ENCODE measurements at places on chromosomes 5 and 9.
A peak's percentile ranks its signal among the peaks of the same experiment; 100 is the strongest.

GRCh38 chr9:129232839-129233591, 55.0 kb upstream of the IER5L start:
- no peak for DNase-seq

DNA sequence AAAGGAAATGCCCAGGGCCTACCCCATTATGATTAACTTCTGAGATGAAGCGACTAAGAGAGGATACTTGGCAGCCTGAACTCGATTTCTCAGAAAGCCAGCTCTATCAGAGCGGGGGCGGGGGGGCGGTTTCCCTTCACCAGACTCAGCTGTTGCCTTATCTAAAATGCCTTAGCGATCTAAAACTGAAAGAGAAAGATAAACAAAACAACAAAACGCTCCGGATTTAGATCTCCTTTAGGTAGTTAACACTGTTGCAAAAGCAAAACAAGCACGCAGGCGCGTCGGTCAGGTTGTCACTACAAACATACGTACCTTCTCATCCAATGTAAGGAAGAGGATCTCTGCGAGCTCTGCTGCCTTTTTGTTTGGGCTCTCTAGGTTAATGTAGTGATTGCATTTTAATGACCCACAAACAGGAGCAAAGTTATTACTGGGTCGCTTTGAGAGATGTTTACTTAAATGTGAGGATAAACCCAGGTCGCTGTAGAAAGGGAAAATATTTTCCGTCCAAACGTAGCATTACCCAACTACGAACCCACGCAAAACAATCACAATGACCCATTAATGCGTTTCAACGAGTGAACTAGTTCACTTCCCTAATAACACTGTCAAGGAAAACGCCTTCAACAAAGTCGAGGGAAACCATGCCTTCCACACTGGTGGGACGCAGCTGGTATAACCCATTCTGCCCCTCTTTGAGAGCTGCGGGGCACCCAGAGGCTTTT, 982 bp downstream of the EPB41L4A start:
- DNase-seq: peak; percentile 7

DNA sequence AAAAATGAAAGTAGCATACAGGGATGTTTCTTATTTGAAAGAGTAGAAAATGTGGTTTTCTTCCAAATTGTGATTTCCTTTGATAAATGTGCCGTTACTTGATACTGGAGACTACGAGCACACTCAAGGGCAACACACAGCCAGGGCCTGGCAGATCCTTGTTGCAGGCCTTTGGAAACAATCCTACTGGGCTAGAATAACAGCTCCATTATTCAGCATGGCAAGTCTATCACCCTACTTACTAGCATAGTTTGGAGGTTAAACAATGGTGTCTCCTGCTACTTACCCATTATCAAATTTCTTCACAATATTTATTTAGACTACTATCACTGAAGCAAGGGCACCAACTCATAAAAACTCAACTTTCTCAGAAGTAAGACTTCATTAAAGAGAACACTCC, 140.8 kb upstream of the ZNF608 start:
- DNase-seq: no peak

- no peak for DNase-seq
Measured at GRCh38 chr5:77844373-77844622, 68.2 kb upstream of the TBCA start.

DNA sequence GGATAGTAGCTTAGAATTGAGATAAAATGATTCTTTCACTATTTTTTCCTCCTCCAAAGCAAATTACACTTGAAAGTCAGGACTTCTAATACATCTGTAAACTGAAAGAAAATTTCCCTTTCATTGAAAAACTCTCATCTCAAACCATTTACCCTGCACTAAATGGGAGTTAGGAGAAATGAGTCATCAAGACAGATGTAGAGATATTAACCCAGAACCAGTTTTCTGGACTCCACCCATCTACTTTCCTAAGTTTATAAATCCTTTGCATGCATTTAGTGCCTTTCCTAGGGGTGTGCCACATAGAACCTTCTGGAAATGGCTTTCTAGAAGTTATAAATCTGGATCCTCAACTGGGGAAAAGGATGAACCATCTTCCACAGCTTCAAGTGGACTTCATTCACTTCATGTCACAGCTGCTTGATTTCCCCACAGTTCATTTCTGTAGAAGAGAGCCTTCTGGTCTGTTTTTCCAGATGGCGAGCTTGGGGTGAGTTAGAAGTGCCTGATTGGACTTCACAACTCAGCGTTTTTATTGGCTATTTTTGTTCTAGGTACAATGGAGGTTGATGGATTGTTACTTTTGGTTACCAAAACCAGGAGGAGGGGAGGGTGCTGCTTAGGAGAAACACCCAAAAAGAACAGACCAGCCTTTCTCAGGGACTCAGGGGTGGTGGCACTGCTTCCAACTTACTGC, 72.5 kb upstream of the GPR151 start:
- DNase-seq: no peak

GRCh38 chr5:107484281-107484680, 186.5 kb downstream of the EFNA5 start:
- DNase-seq: no peak

DNA sequence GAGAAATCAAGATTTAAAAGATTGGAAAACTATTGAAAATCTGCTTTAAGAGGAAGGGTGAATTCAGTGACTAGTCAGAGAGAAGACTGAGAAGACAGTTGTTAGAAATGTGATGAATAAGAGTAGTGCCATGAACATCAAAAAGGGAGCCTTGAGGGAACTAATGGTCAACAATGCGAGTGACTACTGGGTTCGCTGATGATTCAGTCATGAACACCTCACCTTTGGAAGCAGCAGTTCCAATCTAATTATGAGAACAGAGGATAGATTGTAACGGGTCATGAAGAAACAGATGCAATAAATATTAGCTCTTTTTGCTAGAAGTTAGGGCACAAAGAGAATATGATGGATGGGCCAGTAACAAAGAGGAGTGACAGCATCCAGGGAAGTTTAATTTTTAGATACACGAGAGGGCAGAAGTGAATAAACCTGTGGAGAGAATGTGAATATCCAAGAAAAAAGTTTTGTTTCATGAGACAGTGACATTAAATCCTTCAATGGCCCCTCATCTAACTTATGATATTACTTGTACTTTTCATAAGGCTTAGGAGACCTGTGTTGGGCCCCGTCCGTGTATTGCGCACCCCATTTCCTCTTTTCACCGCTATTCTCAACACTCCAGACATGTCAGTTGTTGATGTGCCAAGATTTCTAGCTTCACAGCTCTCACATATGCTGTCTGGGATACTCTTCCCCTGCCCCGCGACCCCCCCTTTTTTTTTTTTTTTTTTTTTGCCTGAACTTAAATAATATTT, 23.5 kb upstream of the IFNE start:
- no peak for DNase-seq

DNA sequence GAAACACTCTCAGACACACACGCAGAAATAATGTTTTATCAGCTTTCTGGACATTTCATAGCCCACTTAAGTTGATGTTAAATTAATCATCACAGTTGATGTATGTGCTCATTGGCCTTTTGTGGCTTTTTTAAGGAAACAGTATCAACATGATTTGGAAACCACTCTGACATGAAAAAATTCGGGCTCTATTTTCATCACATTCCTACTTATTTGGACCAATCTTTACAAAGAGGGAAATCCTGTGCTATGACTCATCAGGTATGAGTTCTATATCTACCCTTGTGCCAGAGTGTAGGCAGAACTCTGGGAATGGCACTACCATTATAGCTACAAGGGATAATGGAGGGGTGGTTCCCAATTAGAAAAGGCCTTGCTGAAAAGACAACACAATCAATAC, 388.4 kb upstream of the PTGER4 start:
- DNase-seq: no peak

GRCh38 chr9:135254176-135255032, 166.9 kb downstream of the OLFM1 start:
- no peak for DNase-seq

DNA sequence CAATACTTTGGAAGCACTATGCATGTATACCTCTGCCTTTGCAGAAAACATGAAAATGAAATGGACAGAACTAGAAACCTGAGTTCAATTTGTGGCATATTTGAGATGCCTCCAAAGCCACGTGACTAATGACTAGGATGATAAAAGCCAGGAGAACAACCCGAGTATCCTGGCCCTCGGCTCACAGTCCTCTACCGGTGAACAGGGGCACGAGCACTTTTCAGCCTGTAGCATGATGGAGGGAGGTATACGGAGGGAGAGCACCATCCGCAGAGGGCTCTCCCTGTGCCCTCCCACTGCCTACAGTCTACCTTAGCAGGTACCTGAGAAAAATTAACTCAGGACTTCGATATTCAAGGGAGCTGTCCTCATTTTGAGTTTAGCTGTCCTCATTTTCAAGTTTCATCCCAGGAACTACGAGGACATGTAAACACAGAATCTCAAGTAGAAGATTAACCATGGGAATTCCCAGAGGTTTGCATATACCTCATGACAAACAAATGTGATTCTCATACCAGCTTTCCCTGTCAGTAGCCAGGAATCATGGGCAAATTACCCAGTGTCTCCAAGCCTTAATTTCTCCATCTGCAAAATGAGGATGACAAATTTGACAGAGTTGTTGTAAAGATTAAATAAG, 249.3 kb downstream of the DNAH5 start:
- DNase-seq: no peak

GRCh38 chr9:84759300-84759750, 89.8 kb downstream of the NTRK2 start:
- DNase-seq: no peak

DNA sequence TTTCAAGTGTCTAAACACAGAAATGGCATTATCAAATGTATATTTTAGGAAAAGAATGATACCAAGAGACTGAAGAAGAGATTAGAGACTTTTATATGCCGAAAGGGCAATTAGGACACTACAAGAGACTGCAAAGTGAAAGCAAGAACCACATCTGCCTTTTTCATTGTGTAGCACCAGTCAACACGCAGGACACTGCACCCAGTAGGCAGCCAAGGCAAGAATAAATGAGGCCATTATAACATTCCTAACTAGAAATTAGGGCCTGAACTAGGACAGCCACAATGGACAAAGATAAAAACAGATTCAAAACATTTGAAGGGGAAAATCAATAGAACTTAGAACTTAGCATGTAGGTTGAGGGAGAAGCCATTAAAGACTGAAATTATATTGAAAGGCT, 10.8 kb downstream of the CETN3 start:
- DNase-seq: no peak

- no peak for DNase-seq
Measured at GRCh38 chr5:139949710-139950109, 93.4 kb downstream of the NRG2 start.
